SJSA1 (cell line): ENCODE measurements at places on chromosomes 2 and 18.

GRCh38 chr18:49898421-49898820, 85.1 kb upstream of the ACAA2 start:
- no peak overlapping the region for H3K27ac ChIP-seq
- H3K4me3 ChIP-seq, result no peak overlapping the region
- no peaks in the 10 kb centered on the region for H3K36me3 ChIP-seq
- DNase-seq, result peak; percentile 68
- H3K4me1 ChIP-seq, result peaks cover 4% of the 10 kb centered on the region

DNA sequence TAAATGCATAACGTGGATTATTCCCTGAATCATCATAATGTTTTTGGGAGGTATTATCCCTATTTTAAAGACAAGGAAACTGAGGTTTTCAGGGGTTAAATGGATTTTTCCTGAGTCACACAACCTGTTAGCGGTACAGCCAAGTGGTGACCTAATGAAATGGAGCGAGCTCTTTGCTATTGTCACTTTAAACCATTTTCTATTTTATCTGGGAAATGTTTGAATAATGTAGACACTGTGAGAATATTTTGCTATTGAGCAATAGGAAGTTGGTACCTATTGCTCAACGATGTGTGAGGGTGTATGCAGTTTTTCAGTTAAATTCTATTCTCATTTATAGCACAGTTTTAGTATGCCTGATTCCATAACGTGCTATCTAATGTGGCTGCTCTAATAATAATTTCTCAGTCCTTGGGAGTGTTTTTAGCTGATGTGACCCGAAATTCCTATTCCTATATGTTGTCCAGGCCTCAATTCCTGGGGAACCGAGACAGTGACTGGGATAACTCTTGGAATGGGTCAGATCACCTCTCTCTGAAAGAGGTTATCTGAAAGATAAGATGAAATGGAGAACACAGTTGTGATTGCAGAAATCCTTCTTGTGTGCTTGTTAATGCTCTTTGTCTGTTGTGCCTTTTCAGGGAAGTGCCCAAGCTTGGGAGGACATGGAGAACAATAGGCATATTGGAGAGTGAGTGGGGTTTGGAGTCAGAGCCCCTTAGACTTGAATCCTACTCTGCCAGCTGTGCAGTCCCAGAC, 38.4 kb downstream of the ABCB11 start:
- H3K4me3 ChIP-seq, result no peak overlapping the region
- H3K27me3 ChIP-seq, result no peaks in the 10 kb centered on the region
- no peak overlapping the region for H3K27ac ChIP-seq
- no peak for DNase-seq

- no peak overlapping the region for H3K27ac ChIP-seq
- H3K4me3 ChIP-seq, result no peak overlapping the region
- DNase-seq, result no peak
- H3K36me3 ChIP-seq, result peaks cover 77% of the 10 kb centered on the region
These were observed 18.5 kb upstream of the FAM171B start for GRCh38 chr2:186675380-186675779.

DNA sequence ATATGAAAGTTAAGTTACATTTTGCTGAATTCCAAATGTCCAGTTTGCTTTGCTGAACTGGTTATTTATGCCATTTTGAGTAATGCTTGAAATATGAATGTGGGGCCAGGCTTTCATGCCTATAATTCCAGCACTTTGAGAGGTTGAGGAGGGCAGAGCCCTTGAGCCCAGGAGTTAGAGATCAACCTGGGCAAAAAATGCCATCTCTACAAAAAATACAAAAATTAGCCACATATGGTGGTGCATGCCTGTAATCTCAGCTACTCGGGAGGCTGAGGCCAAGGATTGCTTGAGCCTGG, 101.2 kb upstream of the ITGA6 start:
- H3K4me1 ChIP-seq, result no peaks in the 10 kb centered on the region
- no peaks in the 10 kb centered on the region for H3K36me3 ChIP-seq
- H3K27ac ChIP-seq, result no peak overlapping the region
- no peaks in the 10 kb centered on the region for H3K27me3 ChIP-seq
- DNase-seq, result no peak

DNA sequence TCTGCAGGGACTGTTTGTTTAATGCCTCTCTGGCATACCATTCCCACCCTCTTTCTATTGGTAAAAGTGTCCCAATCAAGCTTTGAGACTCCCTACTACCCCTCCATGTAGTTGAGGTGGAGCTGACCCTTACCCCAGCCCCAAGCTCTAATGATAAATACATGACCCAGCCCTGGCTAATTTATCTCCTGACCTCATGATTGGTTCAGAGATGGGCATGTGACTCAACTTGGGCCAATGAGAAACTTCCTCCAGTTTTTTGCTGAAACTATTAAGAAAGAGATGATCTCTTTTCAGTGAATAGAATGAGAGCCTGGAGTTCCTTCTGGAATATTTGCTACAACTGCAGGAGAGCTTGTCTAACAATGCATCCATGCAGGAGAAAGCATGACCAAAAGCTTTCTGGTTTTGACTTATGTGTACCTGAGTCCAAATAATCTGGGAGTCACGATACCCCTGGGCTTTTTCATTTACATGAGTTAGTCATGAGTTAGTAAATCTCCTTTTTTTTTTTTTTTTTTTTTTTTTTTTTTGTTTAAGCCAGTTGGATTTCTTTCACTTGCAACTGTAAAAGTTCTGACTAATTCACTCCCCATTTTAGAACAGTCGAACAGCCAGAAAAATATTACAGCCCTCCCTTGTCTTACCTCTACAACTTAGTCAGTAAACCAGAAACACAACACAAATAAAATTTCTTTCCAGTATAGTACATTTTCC, 66.5 kb upstream of the TLK1 start:
- H3K4me1 ChIP-seq, result peaks cover 35% of the 10 kb centered on the region
- DNase-seq, result no peak
- H3K27me3 ChIP-seq, result no peaks in the 10 kb centered on the region
- H3K4me3 ChIP-seq, result no peak overlapping the region

DNA sequence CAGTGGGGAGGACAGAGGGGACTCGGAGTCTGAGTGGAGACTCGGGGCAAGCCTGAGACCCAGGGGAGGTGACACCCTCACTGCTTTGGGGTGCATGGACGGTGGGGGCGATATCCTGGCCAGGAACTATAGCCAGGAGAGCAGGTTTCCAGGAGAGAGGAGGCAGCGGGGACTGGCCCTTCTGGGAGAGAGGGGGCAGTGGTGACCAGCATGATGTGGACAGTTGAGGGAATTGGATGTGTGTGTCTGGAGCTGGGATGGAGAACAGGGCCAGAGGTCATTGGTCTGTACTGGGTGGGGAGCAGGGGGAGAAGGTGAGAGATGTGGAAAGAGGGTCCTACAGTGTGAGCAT, 63.6 kb downstream of the ACKR3 start:
- no peak overlapping the region for H3K27ac ChIP-seq
- no peaks in the 10 kb centered on the region for H3K36me3 ChIP-seq
- H3K4me3 ChIP-seq, result no peak overlapping the region
- no peaks in the 10 kb centered on the region for H3K4me1 ChIP-seq
- no peaks in the 10 kb centered on the region for H3K27me3 ChIP-seq

- no peak overlapping the region for H3K4me3 ChIP-seq
- H3K27ac ChIP-seq, result no peak overlapping the region
- no peaks in the 10 kb centered on the region for H3K27me3 ChIP-seq
- H3K4me1 ChIP-seq, result no peaks in the 10 kb centered on the region
These were observed 915.6 kb upstream of the CHAC2 start for GRCh38 chr2:52852006-52852405.

GRCh38 chr2:144995482-144995881, 475.6 kb upstream of the ZEB2 start:
- H3K4me1 ChIP-seq, result peaks cover 14% of the 10 kb centered on the region
- no peak for DNase-seq
- no peaks in the 10 kb centered on the region; the same call in 1 of the 2 replicates for H3K27me3 ChIP-seq
- no peaks in the 10 kb centered on the region for H3K36me3 ChIP-seq
- no peak overlapping the region for H3K27ac ChIP-seq
- H3K4me3 ChIP-seq, result no peak overlapping the region

- H3K4me3 ChIP-seq, result no peak overlapping the region
- peaks cover 13% of the 10 kb centered on the region for H3K4me1 ChIP-seq
- DNase-seq, result no peak
- H3K27me3 ChIP-seq, result no peaks in the 10 kb centered on the region; the same call in 1 of the 2 replicates
- no peaks in the 10 kb centered on the region for H3K36me3 ChIP-seq
These were observed 139.3 kb downstream of the EML6 start for GRCh38 chr2:54862742-54863141.

- no peaks in the 10 kb centered on the region for H3K36me3 ChIP-seq
- no peak for DNase-seq
- H3K27me3 ChIP-seq, result no peaks in the 10 kb centered on the region
- H3K4me1 ChIP-seq, result no peaks in the 10 kb centered on the region
- no peak overlapping the region for H3K27ac ChIP-seq
These were observed 49.9 kb upstream of the AFF3 start for GRCh38 chr2:100192300-100192699.

DNA sequence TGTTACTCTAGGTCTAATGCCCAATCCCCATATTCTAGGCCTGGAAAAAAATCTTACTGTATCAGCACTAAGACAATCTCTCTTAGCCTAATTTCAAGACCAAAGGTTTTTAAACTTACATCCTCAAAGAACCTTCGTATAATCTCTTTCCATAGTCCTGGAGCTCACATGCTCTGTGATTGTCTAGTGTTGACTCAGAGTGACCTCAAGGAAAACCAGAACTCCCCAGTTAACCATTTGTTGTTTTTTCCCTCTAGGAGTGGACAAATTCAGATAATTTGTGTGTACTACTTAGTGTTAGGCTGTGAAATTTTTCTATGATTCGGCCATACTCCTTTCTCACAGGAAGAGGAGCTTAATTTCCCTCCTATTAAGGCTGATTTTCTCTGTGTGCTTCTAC, 536.1 kb downstream of the SLC4A3 start:
- no peak overlapping the region for H3K27ac ChIP-seq
- no peaks in the 10 kb centered on the region for H3K36me3 ChIP-seq
- H3K4me3 ChIP-seq, result no peak overlapping the region
- no peaks in the 10 kb centered on the region for H3K4me1 ChIP-seq

DNA sequence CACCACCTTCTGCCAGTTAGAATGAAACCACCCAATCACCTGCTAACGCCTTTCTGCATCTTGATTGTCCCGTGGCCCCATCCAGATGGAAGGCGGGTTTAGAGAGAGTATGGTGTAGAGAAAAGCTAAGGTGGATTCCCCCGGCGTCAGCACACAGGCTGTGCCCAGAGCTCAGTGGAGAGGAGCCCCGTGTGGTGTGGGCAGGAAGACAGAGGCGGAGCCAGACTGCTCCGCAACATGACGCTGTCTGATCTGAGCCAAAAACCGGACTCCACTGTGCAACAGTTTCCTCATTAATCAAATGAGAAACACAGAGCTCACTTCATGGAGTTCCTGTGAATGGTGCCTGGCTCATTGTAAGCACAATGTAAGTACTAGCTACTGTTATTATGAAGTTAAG, 448.1 kb upstream of the SMIM21 start:
- H3K27me3 ChIP-seq, result no peaks in the 10 kb centered on the region
- H3K4me3 ChIP-seq, result no peak overlapping the region
- H3K4me1 ChIP-seq, result no peaks in the 10 kb centered on the region
- DNase-seq, result no peak
- H3K27ac ChIP-seq, result no peak overlapping the region
- no peaks in the 10 kb centered on the region for H3K36me3 ChIP-seq

- no peaks in the 10 kb centered on the region for H3K27me3 ChIP-seq
- DNase-seq, result no peak
- H3K4me1 ChIP-seq, result no peaks in the 10 kb centered on the region
- H3K4me3 ChIP-seq, result no peak overlapping the region
- H3K36me3 ChIP-seq, result peaks cover 8% of the 10 kb centered on the region
- H3K27ac ChIP-seq, result no peak overlapping the region
These were observed 76.9 kb downstream of the DIS3L2 start for GRCh38 chr2:232038251-232038880.

GRCh38 chr18:12006488-12006840, 25.2 kb downstream of the IMPA2 start:
- DNase-seq, result no peak
- H3K4me3 ChIP-seq, result no peak overlapping the region
- no peaks in the 10 kb centered on the region for H3K27me3 ChIP-seq

DNA sequence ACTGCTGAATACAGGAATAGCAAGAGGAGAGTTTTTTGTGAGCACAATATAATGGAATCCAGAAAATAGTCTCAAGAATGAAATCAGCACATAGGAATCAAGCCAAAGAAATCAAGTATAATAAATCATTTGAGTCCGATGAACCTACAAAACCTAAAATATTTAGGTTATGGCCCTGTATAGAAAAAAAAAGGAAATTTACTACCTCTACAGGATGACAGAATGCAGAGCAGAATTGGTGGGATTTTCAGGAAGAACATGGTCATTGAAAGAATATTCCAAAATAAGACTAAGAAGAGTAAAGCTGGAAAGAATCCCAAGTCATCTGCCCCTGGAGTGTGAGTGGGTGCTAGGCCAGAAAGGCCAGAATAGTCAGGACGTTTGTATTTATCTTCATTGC, 1041.2 kb upstream of the CDH2 start:
- no peak overlapping the region for H3K27ac ChIP-seq
- DNase-seq, result no peak
- H3K4me3 ChIP-seq, result no peak overlapping the region
- H3K36me3 ChIP-seq, result no peaks in the 10 kb centered on the region

DNA sequence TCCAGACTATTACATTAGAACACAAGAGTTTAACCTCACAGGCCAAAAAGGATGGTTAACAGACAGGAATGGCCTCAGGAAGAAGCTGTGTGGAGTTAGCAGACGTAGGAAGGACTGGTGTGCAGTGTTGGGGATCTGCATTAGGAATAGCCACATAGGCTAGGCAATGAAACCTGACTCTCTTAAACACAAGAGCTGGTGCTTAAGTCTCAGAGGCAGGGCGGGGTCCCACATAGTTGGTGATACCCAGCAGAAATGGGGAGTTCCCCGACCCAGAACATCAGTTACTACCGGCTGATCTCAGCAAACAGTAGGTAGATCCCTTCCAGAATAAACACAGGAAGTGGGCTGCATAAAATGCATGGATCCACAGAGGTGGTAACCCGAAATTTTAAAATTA, 64.1 kb downstream of the CCDC93 start:
- DNase-seq, result no peak
- H3K4me3 ChIP-seq, result no peak overlapping the region
- H3K27ac ChIP-seq, result no peak overlapping the region
- H3K4me1 ChIP-seq, result no peaks in the 10 kb centered on the region
- peaks cover 83% of the 10 kb centered on the region for H3K36me3 ChIP-seq

DNA sequence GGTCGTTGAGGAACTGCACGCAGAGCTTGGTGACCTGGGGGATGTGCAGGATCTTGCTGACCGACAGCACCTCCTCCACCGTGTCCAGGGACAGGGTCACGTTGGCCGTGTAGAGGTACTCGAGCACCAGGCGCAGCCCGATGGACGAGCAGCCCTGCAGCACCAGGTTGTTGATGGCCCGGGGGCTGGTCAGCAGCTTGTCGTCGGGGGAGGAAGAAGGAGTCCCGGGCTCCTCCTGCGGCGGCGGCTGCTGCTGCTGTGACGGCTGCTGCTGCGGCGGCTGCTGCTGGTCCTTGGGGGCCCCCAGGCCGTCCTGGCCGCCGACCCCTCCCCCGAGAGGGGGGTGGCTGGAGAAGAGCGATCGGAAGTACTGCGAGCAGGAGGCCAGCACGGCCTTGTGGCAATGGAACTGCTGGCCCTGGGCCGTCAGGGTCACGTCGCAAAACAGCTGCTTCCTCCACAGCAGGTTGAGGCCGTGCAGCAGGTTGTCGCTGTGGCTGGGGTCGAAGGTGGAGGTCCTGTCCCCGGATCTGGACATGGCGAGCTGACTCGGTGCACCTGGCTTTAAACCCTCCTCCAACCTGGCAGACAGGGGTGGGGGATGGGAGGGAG, 2.7 kb downstream of the KLHL14 start:
- no peaks in the 10 kb centered on the region for H3K36me3 ChIP-seq
- no peak overlapping the region for H3K27ac ChIP-seq
- peaks cover 36% of the 10 kb centered on the region for H3K27me3 ChIP-seq
